ENCODE measurements at places on chromosomes 7 and 10.

DNA sequence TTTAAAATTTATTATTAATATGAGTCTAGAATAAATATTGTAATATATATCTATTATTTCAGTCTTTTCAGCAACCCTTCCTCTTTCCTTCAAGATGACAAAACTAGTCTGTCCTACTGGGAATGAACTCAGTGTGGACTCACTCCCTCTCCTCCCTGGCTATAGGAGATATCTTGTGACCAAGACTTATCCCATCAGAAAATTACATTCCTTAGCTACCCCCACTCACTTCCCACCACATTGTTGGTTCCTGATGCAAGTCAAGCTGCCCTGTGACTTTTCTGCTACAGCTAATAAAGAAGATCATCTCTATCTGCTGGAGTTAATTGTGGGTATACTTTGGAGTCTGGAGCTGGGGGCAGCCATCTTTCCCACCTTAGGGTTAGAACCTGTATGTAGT, 28.0 kb upstream of the MCU start:
- DNase-seq = no peak

DNA sequence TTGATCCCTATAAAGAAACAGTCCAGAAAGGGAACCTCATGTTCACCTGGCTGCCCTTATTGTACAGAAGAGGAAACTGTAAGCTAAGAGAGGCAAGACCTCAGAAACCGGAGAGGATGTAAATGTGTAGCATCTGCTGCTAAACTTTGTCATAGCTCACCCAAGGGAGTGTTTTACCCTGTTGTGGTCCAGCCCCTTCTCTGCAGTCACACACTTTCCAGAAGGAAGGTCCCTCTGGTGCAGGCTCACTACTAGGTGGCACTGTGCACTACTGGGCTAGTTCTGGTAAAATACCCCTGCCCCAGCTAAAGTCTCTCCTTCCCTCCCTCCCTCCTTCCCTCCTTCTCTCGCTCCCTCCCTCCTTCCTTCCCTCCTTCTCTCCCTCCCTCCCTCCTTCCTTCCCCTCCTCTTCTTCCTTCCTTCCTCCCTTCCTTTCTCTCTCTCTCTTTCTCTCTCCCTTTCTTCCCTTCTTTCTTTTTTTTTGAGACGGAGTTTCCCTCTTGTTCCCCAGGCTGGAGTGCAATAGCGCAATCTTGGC, 42.5 kb upstream of the LCOR start:
- DNase-seq = peak; percentile 49

DNA sequence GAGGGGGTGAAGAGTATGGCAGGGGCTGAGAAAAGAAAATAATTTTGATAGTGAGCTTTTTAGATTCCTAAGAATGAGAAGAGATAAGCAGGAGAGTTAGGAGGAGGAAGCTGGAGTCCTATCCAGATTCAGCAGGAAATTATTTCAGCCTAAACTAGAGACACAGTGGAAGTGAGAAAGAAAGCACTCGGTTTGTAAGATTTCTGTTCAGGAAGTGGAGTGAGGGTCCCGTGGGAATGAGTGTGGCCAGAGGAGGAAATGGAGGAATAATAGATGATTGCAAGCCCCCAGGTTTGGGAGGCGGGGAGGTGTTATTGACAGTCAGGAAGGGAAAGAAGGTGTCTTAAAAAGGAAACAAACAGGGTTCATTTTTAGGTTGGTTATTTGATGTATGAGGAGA, 84.8 kb upstream of the NRP1 start:
- DNase-seq = no peak

- no peak for DNase-seq
These were observed 76.7 kb downstream of the MKLN1 start for GRCh38 chr7:131404226-131404911.

- DNase-seq = no peak
These were observed 179.6 kb downstream of the FZD1 start for GRCh38 chr7:91443862-91444261.

GRCh38 chr7:141478845-141479244, 72.4 kb upstream of the AGK start:
- DNase-seq = no peak

- no peak for DNase-seq
These were observed 102.0 kb downstream of the ADARB2 start for GRCh38 chr10:1635340-1635739.

DNA sequence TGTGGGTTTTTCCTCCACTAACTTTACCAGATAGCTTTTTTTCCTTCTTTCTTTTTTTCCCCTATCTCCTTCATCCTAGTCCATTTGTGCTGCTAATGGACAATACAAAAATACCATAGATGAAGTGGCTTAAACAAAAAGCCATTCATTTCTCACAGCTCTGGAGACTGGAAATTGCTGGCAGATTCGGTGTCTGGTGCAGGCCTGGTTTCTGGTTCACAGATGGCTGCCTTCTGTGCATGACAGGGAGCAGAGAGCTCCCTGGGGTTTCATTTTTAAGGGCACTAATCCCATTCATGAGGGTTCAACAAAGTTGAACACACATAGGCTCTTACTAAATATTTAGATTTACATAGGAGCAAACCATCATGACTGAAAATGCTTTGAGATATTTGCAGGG, 467.4 kb downstream of the TYW1 start:
- no peak for DNase-seq

DNA sequence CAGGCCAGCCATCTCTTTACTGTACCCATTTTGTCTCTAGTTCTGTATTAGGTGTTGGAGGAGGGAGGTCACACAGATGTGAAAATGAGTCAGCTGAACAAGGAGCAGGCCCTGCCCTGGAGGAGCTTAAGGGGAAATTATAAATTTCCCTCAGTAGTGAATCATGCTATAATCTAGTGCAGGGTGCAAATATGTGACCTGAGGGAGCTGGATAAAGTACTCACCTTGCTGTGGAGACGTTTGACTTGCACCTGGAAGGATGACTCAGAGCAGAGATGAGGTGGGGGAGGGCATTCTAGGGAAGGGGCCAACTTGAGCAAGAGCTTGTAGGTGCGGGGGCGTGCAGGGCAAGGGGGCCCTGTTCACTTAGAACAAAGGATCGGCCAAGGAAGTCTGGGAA, 610.6 kb downstream of the SDK1 start:
- DNase-seq = no peak

DNA sequence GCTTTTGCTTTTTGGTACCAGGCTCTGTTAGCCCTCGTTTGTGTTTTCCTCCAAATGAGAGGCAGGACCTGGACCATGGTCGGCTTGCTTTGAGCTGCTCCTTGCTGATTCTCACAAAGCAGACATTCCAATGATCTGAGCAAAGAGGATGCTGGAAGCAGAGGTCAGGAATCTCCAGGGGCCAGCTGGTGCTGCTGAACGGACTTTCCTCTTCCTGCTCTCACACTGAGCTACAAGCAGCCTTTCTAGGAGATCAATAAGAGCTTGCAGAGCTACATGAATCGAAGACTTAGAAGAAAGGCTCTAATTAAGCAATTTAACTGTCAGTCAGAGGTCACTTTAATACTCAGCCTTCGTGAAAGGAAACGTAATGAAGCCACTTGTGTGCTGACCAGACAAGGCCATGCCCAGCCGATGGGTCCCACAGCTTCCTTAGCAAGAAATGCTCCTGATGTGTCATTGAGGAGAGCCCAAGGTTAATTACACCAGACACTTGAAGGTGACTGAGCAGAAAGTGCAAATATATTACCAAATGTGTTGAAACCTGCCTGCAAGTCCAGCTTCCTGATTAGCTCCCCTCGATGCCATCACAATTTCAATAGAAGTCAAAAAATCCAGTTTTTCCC, 151.3 kb upstream of the RSU1 start:
- DNase-seq = no peak

GRCh38 chr7:100539436-100540006, 518 bp downstream of the AGFG2 start:
- no peak for DNase-seq

DNA sequence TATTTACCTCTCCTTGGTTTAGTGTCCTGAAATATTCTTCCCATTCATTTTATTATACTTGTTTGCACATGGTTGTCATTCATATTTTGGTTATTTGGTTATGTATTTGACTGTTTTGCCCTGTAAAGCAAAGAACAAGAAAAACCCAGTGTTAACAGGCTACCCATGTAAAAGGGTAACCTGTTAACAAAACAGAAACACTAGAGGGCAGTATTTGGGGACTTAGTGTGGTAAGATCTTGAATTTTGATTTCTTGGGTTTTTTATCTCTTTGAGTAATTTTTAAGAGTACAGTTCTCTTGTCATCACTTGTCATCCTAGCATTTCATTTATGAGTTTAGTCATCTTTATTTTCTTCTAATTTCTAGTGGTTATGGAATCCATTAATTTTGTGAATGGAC, 51.3 kb downstream of the POLL start:
- DNase-seq = peak; percentile 23

GRCh38 chr7:122046402-122046801, 97.6 kb downstream of the AASS start:
- DNase-seq = no peak

GRCh38 chr7:14606101-14606500, 296.4 kb downstream of the DGKB start:
- no peak for DNase-seq

- no peak for DNase-seq
These were observed 1055.9 kb downstream of the KCNMA1 start for GRCh38 chr10:76581506-76582256.

GRCh38 chr10:84256510-84257342, 11.9 kb downstream of the RGR start:
- peak; percentile 10 for DNase-seq

GRCh38 chr10:96663797-96664196, 56.5 kb downstream of the PIK3AP1 start:
- DNase-seq = no peak

GRCh38 chr7:100655908-100656674, at the start of gene ACTL6B:
ACTL6B (minus strand) TSS chr7:100656448; CDS start chr7:100656354, 94 bp downstream.
- DNase-seq = no peak

GRCh38 chr7:16187131-16187530, 234.2 kb downstream of the CRPPA start:
- no peak for DNase-seq

GRCh38 chr10:92208157-92208720, 82.6 kb downstream of the CPEB3 start:
- no peak for DNase-seq

Data from CD4-positive, alpha-beta T cell treated with Interleukin-6 at 100 ng/mL for 8 hours (primary cell).